NCI-H1105 (cell line): ENCODE measurements at places on chromosomes 7 and 10.

DNA sequence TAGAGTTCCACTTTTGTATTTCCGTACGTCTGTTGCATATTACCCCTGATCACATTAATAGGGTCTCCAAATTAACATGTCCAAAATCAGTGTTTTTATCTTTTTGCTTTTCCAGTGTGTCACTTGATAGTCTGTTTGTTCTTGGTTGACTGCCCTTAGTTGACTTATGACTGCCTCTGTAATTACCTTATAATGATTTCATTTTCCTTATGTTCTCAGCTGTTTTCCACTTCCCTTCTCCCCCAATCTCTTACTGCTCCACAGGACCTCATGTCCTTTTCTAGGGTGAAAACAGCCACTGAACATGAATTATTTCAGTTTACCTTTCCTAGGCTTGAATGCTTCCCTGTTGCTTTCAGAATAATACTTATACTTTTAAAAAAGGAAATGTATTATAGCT, 54.7 kb downstream of the MAPK8 start:
- DNase-seq = no peak

GRCh38 chr10:123007558-123008354, 839 bp downstream of the IKZF5 start:
- DNase-seq = no peak

DNA sequence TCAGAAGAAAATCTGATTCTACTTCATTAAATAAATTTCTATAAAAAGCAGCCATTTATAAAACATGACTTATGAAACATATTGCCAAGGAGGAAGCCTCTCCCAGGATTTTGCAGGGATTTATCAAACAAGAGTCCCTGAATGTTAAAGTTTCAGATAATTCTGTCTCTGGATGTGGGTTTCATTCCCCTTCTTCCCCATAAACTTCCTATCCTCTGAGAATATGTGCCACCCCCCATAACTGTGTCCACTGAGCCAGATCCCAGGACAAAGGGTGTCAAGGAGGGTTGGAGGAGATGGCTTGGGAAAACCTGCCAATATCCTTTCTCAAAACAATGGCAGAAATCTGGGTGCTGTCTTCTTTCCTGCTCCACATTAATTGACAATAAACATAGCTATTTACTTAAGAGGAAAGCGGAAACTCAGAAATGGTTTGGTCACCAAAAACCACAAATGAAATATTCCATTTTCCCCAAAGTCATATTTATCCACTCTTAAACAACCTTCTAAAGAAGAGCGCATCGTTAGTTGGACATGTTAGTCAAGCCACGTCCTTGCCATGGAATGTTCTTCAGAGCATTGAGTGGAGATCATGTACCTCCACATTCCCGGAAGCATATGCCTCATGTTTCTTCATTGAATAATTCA, 54.3 kb upstream of the AKR1E2 start:
- DNase-seq = no peak

- no peak for DNase-seq
These were observed 17.7 kb downstream of the CPA5 start for GRCh38 chr7:130362251-130362816.

DNA sequence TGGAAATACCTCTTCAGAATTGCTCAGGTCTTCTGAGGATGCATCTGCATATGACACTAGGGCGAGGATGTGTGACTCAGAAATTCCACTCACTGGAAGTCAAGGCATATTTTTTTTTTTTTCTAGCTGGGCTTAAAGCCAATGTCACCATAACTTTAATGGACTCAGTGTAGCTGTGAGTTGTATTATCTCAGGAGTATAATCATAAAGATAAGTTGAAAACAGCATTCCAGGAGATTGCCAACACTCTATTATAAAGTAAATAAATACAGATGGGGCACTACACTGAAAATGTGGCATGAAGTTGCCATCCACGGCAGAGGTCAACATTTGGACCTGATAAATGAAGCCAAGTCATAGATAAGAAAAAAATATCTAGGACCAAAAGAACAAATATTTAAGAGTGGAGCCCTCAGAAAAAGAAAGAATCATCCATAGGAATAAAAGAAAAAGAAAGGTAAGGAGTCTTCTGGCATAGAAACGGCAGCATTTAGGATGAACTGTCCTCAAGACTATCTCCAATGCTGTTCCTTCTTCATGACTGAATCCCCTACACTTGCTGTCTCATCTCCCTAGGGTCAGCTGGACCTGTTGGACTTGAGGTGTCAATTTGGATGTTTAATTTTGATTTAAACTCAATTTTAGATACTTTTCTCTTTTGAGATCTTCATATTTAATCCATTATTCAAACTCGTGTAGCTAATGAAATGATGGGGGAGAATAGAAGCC, 72.9 kb upstream of the CAV2 start:
- DNase-seq = no peak

- no peak for DNase-seq
These were observed 78.4 kb upstream of the GSDME start for GRCh38 chr7:24835643-24836042.

DNA sequence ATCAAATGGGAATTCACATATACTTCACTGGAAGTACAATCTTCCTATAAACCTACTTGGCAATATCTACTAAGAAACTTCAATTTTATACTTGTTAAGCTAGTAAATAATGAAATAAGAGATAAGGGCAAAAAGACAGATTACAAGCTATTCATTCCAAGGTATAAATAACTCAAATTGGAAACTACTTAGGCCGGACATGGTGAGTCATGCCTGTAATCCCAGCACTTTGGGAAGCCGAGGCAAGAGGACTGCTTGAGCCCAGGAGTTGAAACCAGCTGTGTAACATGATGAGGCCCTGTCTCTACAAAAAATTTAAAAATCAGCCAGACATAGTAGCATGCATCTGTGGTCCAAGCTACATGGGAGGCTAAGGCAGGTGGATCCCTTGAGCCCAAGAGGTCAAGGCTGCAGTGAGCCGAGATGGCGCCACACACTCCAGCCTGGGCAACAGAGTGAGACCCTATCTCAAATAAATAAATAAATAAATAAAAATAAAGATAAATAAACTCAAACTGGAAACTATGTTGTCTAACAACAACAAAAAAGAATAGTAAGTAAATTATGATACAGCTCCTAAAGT, 37.6 kb downstream of the ARHGAP21 start:
- DNase-seq = no peak

DNA sequence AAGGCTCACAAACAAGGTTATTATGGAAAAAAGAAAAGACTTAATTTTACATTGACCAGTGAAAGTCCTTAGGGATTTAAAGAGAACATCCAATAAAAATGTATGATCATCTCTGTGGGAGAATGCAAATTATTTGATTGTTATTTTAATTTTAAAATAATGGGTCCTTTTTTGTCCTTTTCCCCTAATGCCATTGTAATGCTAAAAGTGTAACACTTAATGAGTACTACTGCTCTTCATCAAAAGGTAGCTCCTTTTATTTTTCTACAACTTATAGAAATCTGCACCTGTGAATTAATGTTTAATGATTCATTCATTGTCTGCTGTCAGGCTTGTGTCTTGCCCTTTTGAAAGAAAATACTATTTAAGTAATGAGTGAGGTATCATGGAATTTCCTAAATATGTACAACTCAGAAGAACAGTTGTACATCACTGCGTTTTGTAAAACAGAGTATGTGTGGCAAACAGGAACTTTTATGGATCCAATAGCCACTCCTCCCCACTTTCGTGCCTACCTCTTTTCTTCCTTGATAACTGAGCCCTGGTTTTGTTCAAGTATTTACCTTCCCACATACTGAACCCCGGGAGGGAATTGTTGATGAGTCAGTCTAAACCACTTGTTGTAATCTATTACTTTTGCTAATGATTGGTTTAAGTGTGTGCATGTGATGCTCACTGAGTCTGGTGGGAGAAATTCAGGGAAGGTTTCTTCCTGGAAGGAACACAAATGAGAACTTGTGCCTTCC, 19.9 kb upstream of the TRUB1 start:
- DNase-seq = no peak
